ENCODE measurements at places on chromosomes 12 and 14.

- DNase-seq, result no peak
Measured at GRCh38 chr12:4276524-4277204, 3.1 kb downstream of the CCND2 start.

- DNase-seq, result no peak
Measured at GRCh38 chr12:27076468-27076867, 5.9 kb downstream of the C12orf71 start.

GRCh38 chr12:3304436-3305165 is 186.4 kb upstream of the PRMT8 start:
- DNase-seq, result no peak

DNA sequence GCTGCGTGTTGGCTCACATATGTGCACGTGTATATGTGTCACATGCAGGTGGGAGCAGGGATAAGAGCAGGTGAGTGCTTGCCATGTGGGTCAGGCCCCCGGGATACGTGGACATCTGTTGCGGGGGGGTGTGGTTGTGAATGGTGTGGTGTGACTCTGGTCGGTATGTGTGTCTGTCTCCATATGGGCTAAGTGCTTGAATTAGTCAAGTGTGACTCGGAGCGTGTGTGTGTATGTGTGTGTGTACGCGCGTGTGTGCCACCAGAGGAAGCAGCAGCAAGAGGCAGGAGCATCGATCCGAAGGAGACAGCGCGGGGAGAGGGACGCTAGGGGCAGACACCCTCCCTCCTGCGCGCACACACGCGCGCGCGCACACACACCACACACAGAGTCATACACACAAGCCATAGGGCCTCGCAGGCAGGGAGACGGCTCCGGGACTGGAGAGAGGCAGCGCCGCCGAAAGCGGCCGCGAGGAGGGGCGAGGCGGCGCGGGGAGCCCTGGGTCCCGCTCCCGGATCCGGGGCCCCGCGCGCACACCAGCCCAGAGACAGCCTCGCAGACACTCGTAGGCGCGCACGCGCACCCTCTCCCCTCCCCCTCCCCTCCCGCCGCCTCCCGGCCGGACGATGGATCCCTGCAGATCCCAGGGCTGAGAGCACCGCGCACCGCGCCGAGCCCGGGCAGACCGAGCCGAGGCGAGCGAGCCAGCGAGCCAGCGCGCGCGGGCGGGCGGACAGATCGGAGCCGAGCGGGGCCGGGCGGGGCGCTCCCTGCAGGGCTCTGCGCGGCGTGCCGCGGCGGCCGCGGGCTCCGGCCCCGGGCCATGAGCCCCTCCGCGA is at the start of gene ASIC1:
Gene ASIC1 (plus strand): TSS at position 597 of the 842 bp plus-strand sequence. CDS start 1,171 bp downstream, outside the sequence.
- DNase-seq, result no peak

GRCh38 chr12:4388032-4388431 is 8.5 kb upstream of the FGF23 start:
- DNase-seq, result no peak

- no peak for DNase-seq
Measured at GRCh38 chr14:53493860-53494259, 340.7 kb upstream of the DDHD1 start.

GRCh38 chr14:80549141-80549540 is 337.8 kb upstream of the DIO2 start:
- no peak for DNase-seq

All from cortex of kidney (tissue), 1 donor.